ENCODE measurements at places on chromosomes 7 and 10.

DNA sequence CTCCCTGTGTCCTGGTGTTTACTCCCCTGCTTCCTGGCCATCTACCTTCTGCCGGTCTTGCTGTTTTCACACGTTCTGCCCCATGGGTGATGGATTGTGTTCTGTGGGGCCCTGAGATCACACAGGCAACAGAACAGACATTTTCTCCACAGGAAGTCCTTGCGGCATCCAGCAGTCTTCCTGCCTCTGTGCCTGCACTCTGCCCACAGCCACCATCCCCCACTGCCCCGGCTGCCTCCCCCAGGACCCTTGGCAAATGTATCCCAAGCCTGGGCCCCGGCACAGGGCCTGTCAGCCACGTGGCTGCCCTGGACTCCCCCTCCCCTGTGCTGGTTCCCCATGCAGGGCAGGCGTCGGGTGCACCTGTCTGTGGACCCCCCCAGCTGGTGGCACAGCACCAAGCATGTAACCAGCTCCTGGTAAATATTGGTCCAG lies 184.2 kb downstream of the WDR37 start:
- DNase-seq = no peak

GRCh38 chr7:82039621-82040020 lies 269.8 kb upstream of the HGF start:
- DNase-seq = no peak

DNA sequence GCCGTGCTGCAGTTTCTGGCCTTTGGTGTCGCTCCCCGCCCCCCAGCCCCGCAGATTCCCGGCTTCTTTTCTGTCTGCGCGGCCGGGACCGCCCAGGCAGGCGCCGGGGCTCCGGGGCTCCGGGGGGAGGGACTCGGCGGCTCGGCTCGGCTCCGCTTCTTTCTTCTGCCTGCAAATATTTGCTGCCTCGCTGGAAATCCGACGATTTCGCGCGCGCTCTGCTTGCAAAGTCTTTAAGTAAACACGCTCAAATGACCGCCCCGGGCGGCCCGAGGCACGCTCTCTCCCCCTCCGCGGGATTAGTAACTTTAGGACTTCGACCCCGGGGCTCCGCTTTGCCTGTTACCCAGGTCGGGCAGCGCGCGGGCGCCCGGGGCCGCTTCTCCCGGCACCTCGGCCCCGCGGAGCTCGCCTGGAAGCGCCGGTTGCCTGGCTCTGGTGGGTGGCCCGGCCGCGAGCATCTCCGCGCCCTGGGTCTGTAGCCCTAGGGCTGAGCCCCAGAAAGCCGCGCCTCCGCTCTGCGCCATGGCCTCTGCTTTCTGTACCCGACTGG lies 3.9 kb upstream of the GATA3 start:
- DNase-seq = peak; percentile 65

DNA sequence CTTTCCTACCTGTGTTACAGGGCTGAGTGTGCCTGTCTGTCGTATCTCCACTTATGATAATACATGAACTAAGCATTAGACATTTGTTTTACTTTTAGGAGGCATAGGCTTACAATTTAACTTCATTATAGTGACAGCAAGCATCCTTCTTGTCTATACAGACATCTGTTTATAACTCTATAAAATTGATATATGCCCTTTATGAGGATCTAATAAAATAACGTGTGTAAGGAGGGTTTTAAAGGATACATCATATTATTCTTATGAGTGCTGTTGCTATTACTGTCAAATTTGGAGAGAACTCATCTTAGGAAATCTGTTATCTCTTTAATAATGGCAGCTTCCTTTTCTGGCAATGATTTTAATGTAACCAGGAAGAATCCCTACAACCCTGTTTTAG lies 21.9 kb downstream of the THNSL1 start:
- DNase-seq = no peak

DNA sequence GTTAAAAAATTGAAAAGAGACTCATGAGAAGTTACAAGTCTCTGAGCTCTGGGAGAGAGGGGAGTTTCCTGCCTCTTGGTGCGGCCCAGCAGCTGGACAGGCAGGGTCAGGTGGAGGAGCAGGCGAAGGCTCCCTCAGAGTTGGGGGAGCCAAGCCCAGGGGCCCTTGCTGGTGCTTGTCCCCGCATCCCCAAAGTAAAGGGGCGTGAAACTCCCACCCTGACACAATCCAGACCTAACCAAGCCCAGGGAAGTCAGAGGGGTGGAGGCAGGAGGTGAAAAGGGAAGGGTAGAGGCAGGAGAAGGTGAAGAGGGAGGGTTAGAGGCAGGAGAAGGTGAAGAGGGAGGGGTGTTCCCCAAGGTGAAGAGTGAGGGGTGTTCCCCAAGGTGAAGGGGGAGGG lies 322.8 kb downstream of the GLRX3 start:
- no peak for DNase-seq

- peak; percentile 82 for DNase-seq
Measured at GRCh38 chr7:116210345-116211005, at the start of gene TES. TES (plus strand) TSS chr7:116210539; CDS start chr7:116210708, 169 bp downstream.

DNA sequence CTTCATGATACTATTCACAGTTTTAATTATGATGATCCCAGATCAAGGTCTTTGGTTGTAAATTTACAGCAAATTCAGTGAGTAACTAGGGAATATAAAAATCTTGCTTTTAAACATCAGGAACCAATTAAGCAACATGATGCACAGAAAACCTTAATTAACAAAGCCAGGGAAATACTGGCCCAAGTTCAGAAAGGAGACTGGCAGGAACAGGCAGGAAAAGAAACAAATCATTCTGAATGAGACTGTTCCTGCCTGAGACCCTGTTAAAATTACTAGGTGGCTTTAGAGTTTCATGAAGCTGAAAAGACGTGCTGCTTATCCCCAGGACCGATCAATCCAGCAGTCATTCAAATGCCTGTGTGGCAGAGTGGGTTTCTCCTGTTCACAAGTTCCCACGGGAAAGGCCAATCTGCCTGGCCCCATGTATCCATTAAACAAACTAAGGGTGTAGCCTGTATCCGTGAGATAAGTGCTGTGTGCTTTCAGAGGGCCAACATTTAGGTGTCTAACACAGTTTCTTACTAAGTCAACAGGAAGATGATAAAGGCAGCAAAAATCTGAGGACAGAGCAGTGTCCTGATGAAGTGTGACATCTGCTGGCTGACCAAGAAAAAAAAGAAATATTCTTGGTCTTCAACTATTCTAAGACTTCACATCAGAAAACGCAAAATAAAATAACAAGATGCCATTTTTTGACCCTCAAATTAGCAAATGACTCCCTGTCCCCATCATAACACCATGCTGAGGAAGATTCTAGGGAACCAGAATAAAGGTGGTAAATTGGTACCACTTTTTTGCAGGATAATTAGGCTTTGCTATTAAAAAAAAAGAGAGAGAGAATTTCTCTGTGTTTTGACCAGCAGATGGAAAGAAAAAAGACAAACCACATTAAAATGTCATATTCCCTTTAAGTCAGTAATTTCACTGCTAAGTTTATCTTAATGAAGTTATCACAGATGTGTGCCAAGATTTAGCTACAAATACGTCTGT lies 34.2 kb downstream of the PUS7 start:
- DNase-seq = peak; percentile 41

- DNase-seq = no peak
Measured at GRCh38 chr7:108142675-108143259, 12.6 kb upstream of the LAMB4 start.

DNA sequence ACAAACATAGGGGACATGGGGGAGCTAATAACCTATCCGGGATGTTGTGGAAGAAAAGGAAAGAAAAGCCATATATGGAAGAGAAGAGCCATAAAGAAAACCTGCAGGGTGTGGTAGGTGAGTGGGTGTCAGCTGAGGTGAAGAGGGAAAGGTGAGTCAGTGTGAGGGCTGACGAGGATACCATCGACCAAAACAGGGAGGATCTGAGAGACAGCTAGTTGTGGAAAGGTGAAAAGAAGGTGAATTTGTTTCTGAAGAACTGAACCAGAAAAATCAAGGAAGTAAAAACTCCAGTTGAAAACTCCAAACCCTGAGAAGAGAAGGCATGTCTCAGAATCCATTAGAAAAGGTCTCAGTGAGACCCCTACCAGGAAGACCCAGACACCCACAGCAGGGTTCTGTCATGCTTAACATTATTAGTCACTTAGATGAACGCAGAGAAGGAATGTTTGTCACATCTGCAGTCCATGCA lies 4.1 kb downstream of the BLNK start:
- DNase-seq = peak; percentile 84

GRCh38 chr7:68441645-68442044 lies 1156.6 kb upstream of the AUTS2 start:
- DNase-seq = no peak

DNA sequence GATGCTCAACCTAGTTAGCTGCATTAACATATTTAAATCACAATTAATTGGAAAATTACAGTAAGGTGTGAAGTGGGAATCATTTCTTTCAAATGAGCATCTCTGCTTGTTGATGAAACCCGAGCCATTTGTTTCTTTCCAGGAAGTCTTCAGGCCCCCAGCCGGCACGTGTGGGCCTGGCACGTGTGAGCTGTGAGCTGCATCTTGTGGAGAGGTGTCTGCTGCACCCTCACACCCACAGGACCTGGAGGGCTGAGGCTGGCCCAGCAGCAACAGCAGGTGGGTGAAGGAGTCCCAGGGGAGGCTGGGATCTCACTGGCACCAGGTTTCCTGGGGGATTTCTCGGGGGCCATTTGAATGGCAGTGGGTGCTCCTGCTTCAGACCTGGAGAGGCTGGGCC lies 372.5 kb upstream of the MKI67 start:
- DNase-seq = no peak

DNA sequence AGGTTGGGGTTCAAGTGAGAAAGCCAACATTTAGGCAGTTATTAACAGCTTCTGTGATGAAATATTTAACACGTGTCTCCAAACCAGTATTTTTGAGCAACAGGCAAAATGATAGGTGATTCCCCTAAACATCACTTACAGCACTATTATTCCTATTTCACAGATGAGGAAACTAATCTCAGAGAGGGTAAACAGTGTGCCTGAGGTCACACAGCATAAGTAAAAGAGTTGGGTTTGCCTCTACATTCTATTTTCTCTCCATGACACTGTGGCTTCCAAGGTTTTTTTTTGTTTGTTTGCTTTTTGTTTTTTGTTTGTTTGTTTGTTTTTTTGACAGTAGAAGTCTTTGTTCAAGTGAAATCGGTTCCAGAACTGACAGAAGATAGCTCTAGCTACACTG lies 43.2 kb upstream of the PDCD4 start:
- DNase-seq = no peak

DNA sequence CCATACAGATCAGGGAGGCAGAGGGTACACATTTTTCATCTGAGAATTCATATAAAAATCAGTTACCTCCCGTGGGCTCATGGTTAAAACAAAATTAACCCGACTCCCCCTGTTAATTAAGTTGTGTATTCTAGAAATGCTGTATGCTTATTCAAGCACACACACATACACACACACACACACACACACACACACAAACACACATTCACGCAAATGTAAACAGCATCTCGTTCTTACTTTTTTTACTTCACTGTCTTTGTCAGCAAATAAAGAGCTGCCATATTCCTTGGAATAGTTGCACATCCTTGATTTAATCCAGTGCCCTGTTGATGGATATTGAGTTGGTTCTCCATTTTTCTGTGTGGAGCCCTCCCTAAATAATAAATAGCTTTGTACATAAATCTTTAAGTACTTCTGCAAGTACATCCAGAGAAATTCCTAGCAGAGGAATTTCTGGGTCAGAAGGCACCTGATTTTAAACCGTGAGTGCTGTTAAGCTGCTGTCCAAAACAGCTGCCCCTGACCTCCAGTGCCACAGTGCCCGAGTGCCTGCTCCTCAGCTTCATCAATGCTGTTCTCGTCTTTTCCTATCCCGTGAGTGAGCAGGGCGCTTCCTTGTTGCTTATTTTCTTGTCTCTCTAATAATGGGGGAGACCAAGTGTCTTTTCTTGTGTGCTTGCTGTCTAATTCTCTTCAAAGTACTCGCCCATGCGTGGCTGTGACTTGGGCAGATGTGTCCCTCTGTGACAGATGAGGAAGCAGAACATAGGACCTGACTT lies 117.2 kb downstream of the RGS10 start:
- DNase-seq = no peak

- no peak for DNase-seq
Measured at GRCh38 chr7:150357270-150357669, 11.4 kb upstream of the REPIN1 start.

GRCh38 chr7:125383324-125383723 lies 453.7 kb upstream of the POT1 start:
- peak; percentile 4 for DNase-seq

DNA sequence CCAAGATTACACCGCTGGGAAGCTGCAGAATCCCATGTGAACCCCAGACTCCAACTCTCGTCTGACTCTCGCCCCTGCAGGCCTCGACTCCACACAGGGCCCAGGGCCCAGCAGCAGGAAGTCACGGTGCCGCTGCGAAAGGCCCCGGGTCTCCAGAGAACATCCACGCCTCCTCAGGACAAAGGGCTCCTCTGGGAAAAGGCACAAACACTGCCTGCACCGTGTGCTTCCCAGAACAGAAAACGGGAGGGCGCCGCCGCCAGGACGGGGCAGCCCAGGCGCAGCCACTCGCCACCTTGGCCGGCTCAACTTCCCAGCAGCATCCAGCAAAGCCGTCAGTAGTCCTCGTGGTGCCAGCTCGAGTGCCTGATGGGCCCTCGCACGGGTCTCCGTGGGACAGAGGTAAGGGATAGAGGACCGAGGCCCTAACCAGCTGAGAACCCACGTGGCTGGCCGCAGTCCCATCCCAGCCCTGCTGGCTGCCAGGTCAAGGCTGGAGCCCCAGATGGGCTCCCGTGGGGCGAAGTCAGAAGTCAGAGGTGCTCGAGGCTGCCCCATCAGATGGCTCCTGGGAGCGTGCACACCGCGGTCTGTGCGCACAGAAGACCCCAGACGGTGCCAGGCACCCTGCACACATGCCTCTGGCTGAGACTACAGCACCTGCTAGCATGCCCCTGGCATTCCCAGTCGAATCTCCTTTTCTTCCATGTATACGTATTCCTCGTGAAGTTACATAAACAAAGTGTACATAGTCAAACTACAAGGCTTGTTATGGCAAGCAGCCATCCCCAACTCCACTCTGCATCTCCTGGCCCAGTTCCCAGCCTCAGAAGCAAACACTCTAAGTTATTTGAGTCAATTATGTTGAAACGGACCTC lies 60.2 kb downstream of the MAD1L1 start:
- peak; percentile 44 for DNase-seq

- no peak for DNase-seq
Measured at GRCh38 chr7:103121641-103122040, 27.3 kb downstream of the NAPEPLD start.

DNA sequence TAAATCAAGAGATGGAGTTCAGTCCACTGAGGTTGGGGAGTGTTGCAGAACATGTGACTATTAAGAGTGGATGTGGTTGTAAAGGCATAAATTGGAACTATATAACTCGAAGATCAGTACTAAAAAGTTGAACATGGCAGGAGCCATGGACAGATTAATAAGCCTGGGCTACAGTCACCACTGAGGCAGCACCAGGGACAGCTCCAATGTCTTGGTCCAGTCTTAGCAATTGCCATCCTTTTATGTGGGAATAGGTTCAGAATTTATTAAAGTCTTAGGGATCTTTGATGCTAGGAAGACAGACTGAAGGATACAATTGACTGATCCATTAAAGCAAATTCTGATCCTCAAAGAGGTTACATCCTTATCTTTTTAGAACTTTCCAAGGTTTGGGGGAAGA lies 156.6 kb downstream of the ADRA2A start:
- DNase-seq = no peak
